ENCODE measurements at places on chromosomes 4 and X. TPM values are rescaled to one million over a fixed set of nuclear protein-coding genes. Genes with fewer than 3 reads are reported as not detected.
A peak's percentile ranks its signal among the peaks of the same experiment; 100 is the strongest.

DNA sequence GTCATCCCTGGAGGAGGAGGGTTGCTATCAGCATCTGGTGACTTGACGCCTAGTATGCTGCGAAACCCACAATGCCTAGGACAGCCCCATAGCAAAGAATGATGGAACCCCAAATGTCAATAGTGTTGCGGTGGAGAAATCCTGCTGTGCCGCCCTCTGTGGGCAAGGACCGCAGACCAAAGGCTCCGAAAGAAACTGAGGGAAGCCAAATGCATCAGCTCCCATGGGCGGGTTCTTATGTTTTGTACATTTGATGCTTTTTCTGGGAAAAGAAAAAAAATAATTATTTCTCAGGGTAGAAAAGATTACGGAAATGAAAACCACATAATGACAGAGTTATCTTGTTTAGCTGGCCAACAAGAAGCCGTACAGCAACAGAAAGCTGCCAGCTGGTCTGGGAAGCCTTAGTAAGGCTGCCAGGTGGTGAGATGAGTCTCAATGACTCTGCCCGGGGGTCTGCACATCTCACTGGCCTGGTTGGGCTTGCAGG is 95.0 kb upstream of the TBL1X start:
- no peak overlapping the region for H3K27ac ChIP-seq
- H3K36me3 ChIP-seq, result no peaks in the 10 kb centered on the region
- H3K4me1 ChIP-seq, result no peaks in the 10 kb centered on the region
- H3K27me3 ChIP-seq, result no peaks in the 10 kb centered on the region
- no peak for DNase-seq

GRCh38 chr4:176300565-176300964 is 19.2 kb upstream of the SPCS3 start:
- H3K27me3 ChIP-seq, result no peaks in the 10 kb centered on the region
- no peak overlapping the region for H3K4me3 ChIP-seq
- no peak for DNase-seq
- H3K36me3 ChIP-seq, result no peaks in the 10 kb centered on the region

DNA sequence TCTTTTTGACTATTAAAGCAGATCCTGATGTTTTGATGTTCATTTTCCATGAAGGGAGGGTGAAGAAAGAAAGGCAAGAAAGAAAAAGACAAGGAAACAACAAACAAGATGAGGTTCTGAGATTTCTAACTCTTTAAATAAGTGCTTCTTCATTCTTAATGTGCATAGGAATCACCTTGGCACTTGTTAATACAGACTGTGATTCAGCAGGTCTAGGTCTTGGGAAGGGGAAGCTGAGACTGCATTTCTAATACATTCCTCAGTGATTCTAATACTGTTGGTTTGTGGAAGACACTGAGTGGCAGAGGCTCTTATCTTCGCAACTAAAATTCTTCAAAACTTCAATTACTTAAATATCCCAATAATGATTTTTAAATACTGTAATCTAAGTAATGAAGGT is 95.2 kb upstream of the NAP1L5 start:
- H3K4me3 ChIP-seq, result no peak overlapping the region
- no peaks in the 10 kb centered on the region for H3K36me3 ChIP-seq
- no peak for DNase-seq
- H3K27ac ChIP-seq, result peak overlapping the region; percentile 51

DNA sequence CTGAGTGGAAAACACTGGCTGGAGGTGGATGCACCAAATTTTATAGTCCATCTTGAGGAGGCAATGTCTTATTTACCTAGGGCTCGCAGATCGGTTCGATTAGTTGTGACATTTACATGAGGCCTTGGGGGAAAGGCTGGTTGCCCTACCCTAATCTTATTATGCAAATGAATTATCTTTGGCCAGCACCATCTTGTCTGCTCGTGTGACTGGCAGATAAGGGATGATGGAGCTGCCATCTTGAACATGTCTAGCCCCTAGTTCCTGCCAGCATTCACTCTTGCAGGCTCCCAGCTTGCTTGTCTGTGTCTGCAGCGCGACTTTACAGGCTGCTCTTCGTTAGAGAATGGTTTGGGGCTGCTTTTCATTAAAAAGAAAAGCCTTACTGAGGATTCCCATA is 61.9 kb downstream of the SEC24B start:
- peaks cover 16% of the 10 kb centered on the region for H3K36me3 ChIP-seq
- no peaks in the 10 kb centered on the region for H3K27me3 ChIP-seq

DNA sequence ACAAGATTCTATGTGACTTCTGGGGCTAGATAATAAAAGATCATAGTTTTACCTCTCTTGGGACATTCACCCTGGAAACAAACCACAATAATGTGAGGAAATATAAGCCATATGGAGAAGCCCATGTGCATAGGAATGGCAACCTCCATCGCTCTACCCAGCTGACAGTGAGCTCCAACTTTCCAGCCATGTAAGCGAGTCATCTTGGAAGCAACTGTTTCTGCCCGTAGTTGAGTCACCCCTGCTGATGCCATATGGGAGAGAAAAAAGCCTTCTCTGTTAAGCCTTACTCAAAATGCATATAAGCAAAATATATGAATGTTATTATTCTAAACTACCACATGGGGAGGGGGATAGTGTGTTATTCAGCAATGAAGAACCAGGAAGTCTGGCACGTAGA is 31.4 kb upstream of the RELL1 start:
- H3K4me1 ChIP-seq, result no peaks in the 10 kb centered on the region
- H3K36me3 ChIP-seq, result no peaks in the 10 kb centered on the region
- H3K4me3 ChIP-seq, result no peak overlapping the region
- no peaks in the 10 kb centered on the region for H3K27me3 ChIP-seq
- no peak overlapping the region for H3K27ac ChIP-seq

DNA sequence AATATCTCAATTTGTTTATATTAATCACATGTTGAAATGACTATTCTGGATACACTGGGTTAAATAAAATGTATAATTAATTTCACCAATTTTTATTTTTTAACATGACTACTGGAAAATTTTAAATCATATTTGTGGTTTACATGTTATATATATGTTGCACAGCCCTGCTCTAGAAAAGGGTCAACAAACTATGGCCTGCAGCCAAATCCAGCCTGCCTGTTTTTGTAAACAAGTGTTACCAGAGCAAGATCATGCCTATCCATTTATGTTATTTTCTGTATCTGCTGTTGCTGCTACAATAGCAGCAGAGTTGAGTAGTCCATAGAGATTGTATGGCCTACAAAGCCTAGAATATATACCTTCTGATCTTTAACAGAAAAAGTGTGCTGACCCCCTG is 1.2 kb downstream of the TCEANC start:
- H3K27me3 ChIP-seq, result no peaks in the 10 kb centered on the region
- no peak overlapping the region for H3K4me3 ChIP-seq
- H3K4me1 ChIP-seq, result peaks cover 9% of the 10 kb centered on the region
- H3K27ac ChIP-seq, result no peak overlapping the region

- no peak overlapping the region for H3K27ac ChIP-seq
- DNase-seq, result no peak
- H3K27me3 ChIP-seq, result no peaks in the 10 kb centered on the region
- H3K36me3 ChIP-seq, result no peaks in the 10 kb centered on the region
These were observed 49.9 kb upstream of the FHDC1 start for GRCh38 chr4:152886201-152886600.

DNA sequence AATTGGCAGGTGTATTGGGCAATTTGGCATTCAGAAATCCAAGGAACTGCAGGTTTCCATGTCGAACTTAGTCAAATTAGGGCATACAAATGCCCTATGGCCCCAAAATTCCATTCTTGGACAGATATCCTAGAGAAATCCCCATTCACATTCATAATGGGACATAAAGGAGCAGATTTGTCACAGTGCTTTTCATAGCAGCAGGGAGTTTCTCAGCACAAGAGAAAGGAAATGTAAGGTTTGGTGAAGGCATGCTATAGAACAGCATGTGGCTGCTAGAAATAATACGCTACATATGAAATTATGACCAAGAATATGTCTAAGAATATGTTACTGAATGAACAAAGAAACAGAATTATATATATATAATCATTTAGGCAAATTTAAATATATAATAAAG is 437.5 kb upstream of the BOD1L1 start:
- DNase-seq, result no peak
- no peak overlapping the region for H3K4me3 ChIP-seq
- H3K36me3 ChIP-seq, result no peaks in the 10 kb centered on the region
- H3K27me3 ChIP-seq, result no peaks in the 10 kb centered on the region

- no peak for DNase-seq
- no peaks in the 10 kb centered on the region for H3K4me1 ChIP-seq
- H3K4me3 ChIP-seq, result no peak overlapping the region
- H3K36me3 ChIP-seq, result no peaks in the 10 kb centered on the region
These were observed 166.8 kb downstream of the TLL1 start for GRCh38 chr4:166039822-166040221.

DNA sequence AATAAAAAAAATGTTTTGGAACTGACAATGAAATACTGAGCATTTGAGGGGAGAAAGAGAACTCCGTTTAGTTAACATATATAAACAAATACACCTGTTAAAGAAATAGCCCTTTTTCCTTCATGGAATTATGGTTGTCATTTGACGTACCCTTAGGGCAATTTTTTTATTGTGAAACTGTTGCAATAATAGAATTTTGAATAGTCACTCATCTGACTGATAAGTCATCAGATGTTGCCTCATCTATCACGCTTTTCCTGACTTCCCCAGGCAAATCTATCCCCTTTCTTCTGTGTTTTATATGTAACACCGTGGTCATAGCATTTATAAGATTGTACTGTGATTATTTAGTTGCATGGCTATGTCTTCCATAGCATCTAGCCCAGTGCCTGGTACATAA is 69.0 kb upstream of the HDAC8 start:
- no peak for DNase-seq
- H3K4me3 ChIP-seq, result no peak overlapping the region
- H3K27me3 ChIP-seq, result no peaks in the 10 kb centered on the region

- H3K27me3 ChIP-seq, result no peaks in the 10 kb centered on the region
- no peaks in the 10 kb centered on the region for H3K36me3 ChIP-seq
- no peaks in the 10 kb centered on the region for H3K4me1 ChIP-seq
- DNase-seq, result no peak
- no peak overlapping the region for H3K4me3 ChIP-seq
These were observed 261.8 kb downstream of the CAMK2D start for GRCh38 chr4:113499696-113500095.

GRCh38 chr4:98166025-98166730 is 22.9 kb upstream of the STPG2 start:
- H3K4me1 ChIP-seq, result no peaks in the 10 kb centered on the region
- H3K36me3 ChIP-seq, result no peaks in the 10 kb centered on the region
- H3K27ac ChIP-seq, result no peak overlapping the region
- peak; percentile 62 for DNase-seq
- H3K27me3 ChIP-seq, result no peaks in the 10 kb centered on the region
- H3K4me3 ChIP-seq, result no peak overlapping the region

- DNase-seq, result peak; percentile 76
- H3K4me1 ChIP-seq, result no peaks in the 10 kb centered on the region
- H3K36me3 ChIP-seq, result no peaks in the 10 kb centered on the region
- H3K4me3 ChIP-seq, result no peak within 1 kb of the TSS
- peak within 1 kb of the TSS; percentile 63 for H3K27ac ChIP-seq
These were observed at the start of gene MBNL3 for GRCh38 chrX:132488819-132489577. Gene MBNL3, minus strand, starts transcription at chrX:132489038. Its CDS starts 49,427 bp downstream, at chrX:132439611.

GRCh38 chrX:16240231-16240905 is 73.1 kb downstream of the MAGEB17 start:
- no peak for DNase-seq
- no peak overlapping the region for H3K27ac ChIP-seq
- H3K36me3 ChIP-seq, result no peaks in the 10 kb centered on the region
- no peak overlapping the region for H3K4me3 ChIP-seq

GRCh38 chr4:81314196-81314896 is 99.3 kb upstream of the PRKG2 start:
- H3K27ac ChIP-seq, result no peak overlapping the region
- no peaks in the 10 kb centered on the region for H3K27me3 ChIP-seq
- H3K4me3 ChIP-seq, result no peak overlapping the region
- DNase-seq, result peak; percentile 90
- H3K4me1 ChIP-seq, result peaks cover 8% of the 10 kb centered on the region

DNA sequence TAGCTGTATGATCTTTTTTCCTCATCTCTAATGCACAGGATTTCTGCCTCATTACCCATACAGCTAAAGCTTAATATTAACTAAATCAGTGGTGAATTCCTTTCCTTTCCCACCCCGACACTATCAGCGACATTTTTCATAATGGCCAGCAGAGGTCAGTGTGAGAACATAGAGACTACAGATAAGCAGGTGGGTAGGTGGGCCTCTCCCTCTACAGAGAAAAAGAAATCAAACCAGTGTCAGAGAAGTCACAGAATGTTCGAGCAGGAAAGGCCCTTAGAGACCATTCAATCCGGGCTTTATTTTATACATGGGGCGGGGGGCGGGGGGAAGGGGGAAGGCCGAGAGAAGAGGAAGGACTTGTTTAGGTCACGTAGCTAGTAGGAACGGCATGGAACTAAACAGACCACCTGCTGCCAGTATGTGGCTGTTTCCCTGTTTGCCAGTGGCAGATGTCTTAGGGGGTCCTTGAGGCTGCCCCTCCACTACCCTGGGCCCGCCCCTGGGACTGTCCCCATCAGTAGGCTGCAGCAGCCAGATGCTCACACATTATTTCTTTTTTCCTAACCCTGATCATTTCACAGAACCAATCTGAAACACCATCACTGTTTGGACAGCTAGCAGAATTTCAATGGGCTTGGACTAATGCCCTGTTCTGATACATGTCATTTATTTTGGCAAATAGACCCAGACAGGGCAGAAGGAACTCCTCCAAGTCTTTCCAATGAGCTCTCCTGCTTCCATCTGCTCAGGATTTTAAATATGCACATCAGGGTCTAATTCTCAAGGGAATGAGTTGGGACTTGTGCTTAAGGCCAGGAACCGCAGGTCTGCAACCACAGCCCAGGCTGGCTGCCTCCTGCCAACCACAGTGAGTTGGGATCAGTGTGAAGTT is 133.4 kb downstream of the ATG4A start:
- no peaks in the 10 kb centered on the region for H3K27me3 ChIP-seq
- no peak overlapping the region for H3K27ac ChIP-seq
- peak; percentile 5 for DNase-seq
- peaks cover 3% of the 10 kb centered on the region for H3K4me1 ChIP-seq
- no peaks in the 10 kb centered on the region for H3K36me3 ChIP-seq

- DNase-seq, result no peak
- no peaks in the 10 kb centered on the region for H3K4me1 ChIP-seq
- H3K27me3 ChIP-seq, result no peaks in the 10 kb centered on the region
- H3K4me3 ChIP-seq, result peak overlapping the region; percentile 75
These were observed 1.1 kb downstream of the XIAP start for GRCh38 chrX:123860983-123861382.

- H3K36me3 ChIP-seq, result no peaks in the 10 kb centered on the region
- no peak overlapping the region for H3K27ac ChIP-seq
- H3K27me3 ChIP-seq, result peaks cover 17% of the 10 kb centered on the region
- H3K4me3 ChIP-seq, result no peak overlapping the region
- no peak for DNase-seq
- H3K4me1 ChIP-seq, result peaks cover 21% of the 10 kb centered on the region
These were observed 15.0 kb upstream of the PRDM8 start for GRCh38 chr4:80182237-80182866.

GRCh38 chr4:10461091-10461849 is 4.0 kb upstream of the ZNF518B start:
- H3K4me3 ChIP-seq, result peak overlapping the region; percentile 9
- no peaks in the 10 kb centered on the region for H3K36me3 ChIP-seq
- no peaks in the 10 kb centered on the region for H3K27me3 ChIP-seq
- H3K27ac ChIP-seq, result no peak overlapping the region
- peaks cover 6% of the 10 kb centered on the region for H3K4me1 ChIP-seq

- H3K4me3 ChIP-seq, result no peak overlapping the region
- no peaks in the 10 kb centered on the region for H3K27me3 ChIP-seq
- DNase-seq, result no peak
- no peak overlapping the region for H3K27ac ChIP-seq
- H3K4me1 ChIP-seq, result no peaks in the 10 kb centered on the region
- H3K36me3 ChIP-seq, result no peaks in the 10 kb centered on the region
These were observed 133.2 kb downstream of the NLGN4X start for GRCh38 chrX:6095469-6095868.

MAGEE2 gene
- not detected for total RNA-seq

PLXNB3 gene
- total RNA-seq, result 2.0 TPM

PDGFC gene
- total RNA-seq, result 28.9 TPM

OPHN1 gene
- total RNA-seq, result 10.6 TPM

TASL gene
- 0.29 TPM for total RNA-seq

KIT gene
- total RNA-seq, result 44.1 TPM

BLOC1S4 gene
- 19.8 TPM for total RNA-seq

All from thyroid gland (tissue), 4 donors.